ENCODE measurements at places on chromosomes 2 and 18. TPM values are rescaled to one million over a fixed set of nuclear protein-coding genes. Genes with fewer than 3 reads are reported as not detected.

DNA sequence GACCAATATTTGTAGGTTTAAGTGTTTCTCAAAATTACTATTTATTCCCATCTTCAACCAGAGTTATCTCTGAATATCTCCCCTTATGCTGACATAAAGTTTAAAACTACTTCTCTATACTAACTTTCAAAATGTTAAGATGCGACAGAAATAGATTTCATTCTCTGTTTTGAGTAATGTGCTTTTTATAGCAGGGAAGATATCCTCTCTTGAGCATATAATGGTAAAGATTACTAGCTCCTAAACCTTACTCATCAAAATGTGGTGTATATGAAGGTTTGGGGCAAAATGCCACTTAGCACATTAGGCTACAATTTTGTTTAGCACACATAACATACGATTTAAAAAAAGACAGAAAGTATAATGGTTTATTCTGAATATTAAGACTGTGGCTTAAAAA is 54.4 kb downstream of the CWC22 start:
- no peak overlapping the region for H3K27ac ChIP-seq
- H3K36me3 ChIP-seq, result peaks cover 41% of the 10 kb centered on the region

DNA sequence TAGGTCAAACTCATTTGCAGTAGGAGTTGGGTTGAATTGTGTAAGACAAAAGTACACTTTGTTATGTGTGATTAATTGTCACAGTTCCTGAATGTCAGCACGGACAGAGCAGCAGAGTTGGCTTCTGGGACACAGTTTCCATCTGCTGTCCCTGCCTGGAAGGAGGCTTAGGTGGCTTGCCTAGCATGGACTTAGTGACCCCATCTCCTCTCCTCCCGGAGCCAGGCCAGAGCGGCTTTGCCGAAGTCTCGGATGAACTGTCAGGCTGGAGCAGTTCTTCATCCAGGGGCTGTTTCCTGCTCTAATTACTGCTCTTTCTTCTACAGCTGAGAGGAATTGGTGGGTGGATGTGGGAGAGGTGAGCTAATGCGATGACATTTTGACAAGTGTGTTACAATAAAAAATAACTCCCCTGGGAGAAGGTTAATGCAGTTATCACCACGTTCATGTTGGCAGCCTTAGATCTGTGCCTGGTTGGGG is 102.0 kb downstream of the SH3RF3 start:
- H3K4me3 ChIP-seq, result no peak overlapping the region
- no peaks in the 10 kb centered on the region for H3K36me3 ChIP-seq
- H3K27ac ChIP-seq, result no peak overlapping the region
- DNase-seq, result no peak

GRCh38 chr18:23077493-23078256 is 57.6 kb upstream of the CABLES1 start:
- H3K4me3 ChIP-seq, result no peak overlapping the region
- H3K27ac ChIP-seq, result no peak overlapping the region
- H3K4me1 ChIP-seq, result no peaks in the 10 kb centered on the region
- peak; percentile 36 for DNase-seq

DNA sequence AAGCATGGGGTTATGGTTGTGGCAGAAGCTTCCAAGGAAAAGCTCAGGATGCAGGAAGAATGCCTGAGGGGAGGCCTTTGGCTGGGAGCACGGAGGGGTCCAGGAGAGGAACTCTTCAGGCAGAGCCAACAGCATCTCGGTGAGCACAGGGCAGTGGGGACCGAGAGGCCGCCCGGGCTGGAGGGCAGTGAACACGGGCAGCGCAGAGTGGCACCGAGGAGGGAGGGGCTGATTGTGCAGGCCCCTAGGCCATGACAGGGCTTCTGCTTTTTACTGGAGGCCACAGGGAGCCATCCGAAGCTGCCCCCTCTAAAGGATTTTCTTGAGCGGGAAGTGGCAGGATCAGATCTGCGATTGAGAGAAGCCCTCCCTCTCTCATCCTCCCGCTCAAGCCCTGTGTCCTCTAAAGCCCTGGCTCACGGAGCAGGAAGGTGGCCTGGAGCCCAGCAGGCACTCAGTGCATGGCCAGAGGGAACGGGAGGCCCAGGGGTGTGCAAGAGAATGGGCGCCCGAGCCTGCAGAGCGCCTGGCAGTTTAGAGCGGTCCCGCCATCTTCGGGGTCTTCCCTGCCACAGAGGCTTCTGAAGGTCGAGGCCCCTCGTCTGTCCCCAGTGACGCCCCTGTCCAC is 110.0 kb upstream of the STON1 start:
- H3K4me3 ChIP-seq, result no peak overlapping the region
- no peak overlapping the region for H3K27ac ChIP-seq

GRCh38 chr18:48861181-48861708 is 89.5 kb downstream of the SMAD7 start:
- no peak overlapping the region for H3K27ac ChIP-seq
- H3K4me3 ChIP-seq, result no peak overlapping the region
- peaks cover 22% of the 10 kb centered on the region for H3K4me1 ChIP-seq
- no peaks in the 10 kb centered on the region for H3K27me3 ChIP-seq
- no peaks in the 10 kb centered on the region for H3K36me3 ChIP-seq

- no peaks in the 10 kb centered on the region for H3K27me3 ChIP-seq
- no peak for DNase-seq
- H3K4me3 ChIP-seq, result no peak overlapping the region
- no peaks in the 10 kb centered on the region for H3K36me3 ChIP-seq
- no peak overlapping the region for H3K27ac ChIP-seq
- 0 out of 2 replicates have a peak, but pooled peaks cover 3% of the 10 kb centered on the region for H3K4me1 ChIP-seq
These were observed 104.7 kb downstream of the FEZ2 start for GRCh38 chr2:36493306-36493705.

GRCh38 chr2:42826231-42826630 is 33.8 kb upstream of the HAAO start:
- no peak overlapping the region for H3K4me3 ChIP-seq
- H3K36me3 ChIP-seq, result no peaks in the 10 kb centered on the region
- H3K27ac ChIP-seq, result no peak overlapping the region
- no peaks in the 10 kb centered on the region for H3K4me1 ChIP-seq

DNA sequence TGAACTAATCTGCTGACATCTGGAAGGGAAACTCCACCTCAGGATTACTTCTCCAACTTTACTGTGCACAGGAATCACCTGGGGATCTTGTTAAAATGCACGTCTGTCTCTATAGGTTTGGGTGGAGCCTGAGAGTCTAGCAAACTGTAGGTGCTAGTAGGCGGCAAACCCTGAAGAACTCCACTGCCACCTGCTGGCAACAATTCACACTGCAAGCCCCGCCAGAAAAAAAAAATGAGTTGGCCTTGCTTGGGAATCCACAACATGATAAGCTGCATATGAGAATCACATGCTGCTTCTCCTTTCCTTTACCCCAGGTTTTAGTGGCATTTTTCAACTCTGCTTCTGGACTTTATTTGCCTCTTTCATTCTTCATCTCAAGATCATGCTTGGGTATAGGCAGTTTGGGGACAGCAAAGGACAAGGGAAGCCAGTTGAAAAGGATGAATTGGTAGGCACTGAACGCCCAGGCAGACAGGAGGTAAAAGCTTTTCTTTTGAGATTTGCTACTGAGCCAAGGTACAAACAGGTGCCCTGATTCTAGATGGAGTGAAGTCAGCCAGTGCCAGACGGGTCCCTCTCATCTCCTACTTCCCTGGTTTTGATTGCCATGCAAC is 88.8 kb downstream of the VIT start:
- H3K36me3 ChIP-seq, result no peaks in the 10 kb centered on the region
- no peak overlapping the region for H3K27ac ChIP-seq
- no peak overlapping the region for H3K4me3 ChIP-seq
- no peaks in the 10 kb centered on the region for H3K27me3 ChIP-seq
- H3K4me1 ChIP-seq, result peaks cover 40% of the 10 kb centered on the region

DNA sequence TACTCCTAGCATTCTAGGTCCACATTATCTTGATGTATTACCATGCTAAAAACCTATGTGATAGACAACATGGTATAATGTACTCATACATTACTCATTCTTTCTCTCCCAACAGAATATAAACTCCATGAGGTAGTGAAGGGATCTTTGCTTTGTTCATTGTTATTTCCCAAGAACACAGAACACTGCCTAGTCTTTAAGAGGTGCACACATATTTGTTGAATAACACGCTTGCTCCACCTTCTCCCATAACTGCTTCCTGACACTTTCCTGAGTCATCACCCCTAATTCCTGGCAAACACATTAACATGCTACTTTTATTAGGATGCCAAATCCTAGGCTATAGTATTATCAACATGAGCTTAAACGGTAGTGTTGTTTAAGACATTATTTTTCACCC is 41.3 kb downstream of the REV1 start:
- H3K36me3 ChIP-seq, result peaks cover 9% of the 10 kb centered on the region
- no peak overlapping the region for H3K27ac ChIP-seq
- no peaks in the 10 kb centered on the region for H3K4me1 ChIP-seq
- H3K4me3 ChIP-seq, result no peak overlapping the region
- H3K27me3 ChIP-seq, result no peaks in the 10 kb centered on the region

GRCh38 chr2:122705746-122706145 is 950.3 kb downstream of the TSN start:
- no peaks in the 10 kb centered on the region for H3K4me1 ChIP-seq
- H3K27me3 ChIP-seq, result no peaks in the 10 kb centered on the region
- no peak overlapping the region for H3K4me3 ChIP-seq
- H3K27ac ChIP-seq, result no peak overlapping the region
- no peaks in the 10 kb centered on the region for H3K36me3 ChIP-seq

DNA sequence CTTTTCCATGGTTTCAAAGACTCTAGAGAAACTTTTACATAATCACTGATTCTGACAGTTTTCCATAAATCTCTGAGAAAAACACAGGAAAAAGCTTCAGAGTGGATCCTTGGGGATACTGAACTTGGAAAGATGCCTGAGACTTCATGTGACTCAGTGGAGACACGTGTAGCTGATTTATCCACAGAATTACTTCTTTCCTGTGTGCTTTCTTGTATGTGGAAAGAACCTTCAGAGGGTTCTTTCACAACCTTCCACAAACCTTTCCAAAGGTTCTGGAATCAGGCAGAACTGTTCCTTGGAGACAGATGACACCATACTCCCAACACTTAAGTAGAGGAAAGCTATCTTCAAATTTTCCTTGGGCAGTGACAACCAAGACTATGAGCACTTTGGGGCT is 207.2 kb downstream of the RND3 start:
- H3K27me3 ChIP-seq, result no peaks in the 10 kb centered on the region
- H3K36me3 ChIP-seq, result peaks cover 7% of the 10 kb centered on the region
- no peak for DNase-seq
- H3K27ac ChIP-seq, result no peak overlapping the region
- no peaks in the 10 kb centered on the region for H3K4me1 ChIP-seq
- H3K4me3 ChIP-seq, result no peak overlapping the region

DNA sequence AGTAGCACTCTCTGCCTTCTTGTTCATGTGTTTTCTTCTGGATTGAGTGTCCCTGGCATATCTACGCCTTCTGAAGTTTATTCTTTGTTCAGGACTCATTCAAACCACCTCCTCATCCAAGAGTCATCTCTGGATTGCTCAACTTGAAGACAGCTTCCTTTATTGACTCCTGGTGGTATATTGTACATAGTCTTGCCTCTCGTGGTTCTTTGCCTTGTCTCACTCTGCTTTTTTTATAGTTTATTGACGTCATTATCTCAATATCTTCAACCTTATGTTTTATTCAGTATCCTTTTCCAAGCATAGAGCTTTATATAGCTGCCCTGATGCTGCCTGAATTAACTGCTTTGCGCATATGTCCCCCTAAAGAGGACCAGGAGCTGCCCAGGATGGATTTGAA is 161.7 kb downstream of the INSIG2 start:
- no peak for DNase-seq
- H3K4me1 ChIP-seq, result peaks cover 2% of the 10 kb centered on the region
- H3K27ac ChIP-seq, result no peak overlapping the region
- H3K36me3 ChIP-seq, result no peaks in the 10 kb centered on the region
- no peaks in the 10 kb centered on the region for H3K27me3 ChIP-seq

- H3K27me3 ChIP-seq, result no peaks in the 10 kb centered on the region
- no peak overlapping the region for H3K27ac ChIP-seq
- no peak overlapping the region for H3K4me3 ChIP-seq
- peaks cover 9% of the 10 kb centered on the region for H3K36me3 ChIP-seq
- no peak for DNase-seq
- H3K4me1 ChIP-seq, result no peaks in the 10 kb centered on the region
These were observed 40.3 kb downstream of the ARMC9 start for GRCh38 chr2:231238689-231239088.

DNA sequence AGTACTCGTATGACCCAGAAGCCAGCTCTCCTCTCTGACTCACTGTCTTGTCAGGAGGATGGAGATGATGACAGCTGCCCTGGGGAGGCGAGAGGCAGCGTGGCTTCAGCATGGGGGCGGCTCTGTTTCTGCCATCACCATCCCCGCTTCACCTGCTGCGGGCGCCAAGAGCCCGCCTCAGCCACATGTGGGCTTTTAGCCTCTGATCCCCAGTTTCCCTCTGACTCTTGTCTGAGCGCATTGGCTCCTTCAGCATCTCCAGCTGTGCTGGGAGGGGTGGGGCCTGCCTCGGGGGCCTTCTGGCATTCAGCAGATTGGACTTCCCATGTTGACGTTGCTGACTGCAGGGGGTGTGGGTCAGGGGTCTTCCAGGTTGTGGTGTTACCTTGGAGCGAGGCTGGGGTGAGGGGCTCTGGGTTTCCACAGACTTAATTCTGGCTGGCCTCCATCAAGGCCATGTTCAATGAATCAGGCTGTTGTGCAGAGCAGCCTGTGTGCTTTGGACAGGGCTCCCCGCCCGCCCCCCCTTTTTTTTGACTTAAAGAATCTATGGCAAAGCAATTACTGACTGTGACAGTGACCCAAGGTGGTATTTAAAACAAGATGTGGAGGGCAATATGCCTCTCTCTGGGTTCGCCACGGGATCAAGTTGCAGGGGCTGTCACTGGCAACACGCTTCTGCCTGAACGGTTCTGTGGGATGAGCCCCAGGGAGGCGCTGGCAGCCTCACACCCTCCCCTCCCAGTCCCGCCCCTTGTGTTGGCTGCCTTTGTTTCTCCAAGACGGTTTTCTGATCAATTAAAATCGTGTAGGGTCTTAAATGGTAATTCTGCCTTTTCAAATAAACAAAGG is 228.3 kb downstream of the LDLRAD4 start:
- H3K4me1 ChIP-seq, result peaks cover 9% of the 10 kb centered on the region
- DNase-seq, result no peak
- no peak overlapping the region for H3K4me3 ChIP-seq

- no peak overlapping the region for H3K27ac ChIP-seq
- H3K36me3 ChIP-seq, result no peaks in the 10 kb centered on the region
- no peak overlapping the region for H3K4me3 ChIP-seq
- no peaks in the 10 kb centered on the region for H3K27me3 ChIP-seq
These were observed 30.1 kb downstream of the FEZ2 start for GRCh38 chr2:36567711-36568408.

- peak; percentile 10 for DNase-seq
- H3K27ac ChIP-seq, result no peak overlapping the region
These were observed 45.8 kb upstream of the PTPRM start for GRCh38 chr18:7521226-7521856.

GRCh38 chr18:2994603-2995432 is 18.1 kb downstream of the LPIN2 start:
- no peaks in the 10 kb centered on the region for H3K27me3 ChIP-seq
- H3K27ac ChIP-seq, result no peak overlapping the region
- H3K36me3 ChIP-seq, result no peaks in the 10 kb centered on the region
- DNase-seq, result peak; percentile 51
- H3K4me3 ChIP-seq, result no peak overlapping the region

Gene PLCD4
- total RNA-seq, result 0.80 TPM

Gene LOXL3
- 12.2 TPM for total RNA-seq

Gene GALNT5
- total RNA-seq, result 0.14 TPM

Gene HMSD
- total RNA-seq, result 0.54 TPM

Gene ADD2
- total RNA-seq, result 138 TPM

Gene SDC1
- total RNA-seq, result 43.0 TPM

Data from GM23338 (cell line).